ENCODE measurements at places on chromosomes 13 and 19.

- DNase-seq: no peak
Measured at GRCh38 chr19:42657556-42657955, 62.8 kb upstream of the CEACAM8 start.

DNA sequence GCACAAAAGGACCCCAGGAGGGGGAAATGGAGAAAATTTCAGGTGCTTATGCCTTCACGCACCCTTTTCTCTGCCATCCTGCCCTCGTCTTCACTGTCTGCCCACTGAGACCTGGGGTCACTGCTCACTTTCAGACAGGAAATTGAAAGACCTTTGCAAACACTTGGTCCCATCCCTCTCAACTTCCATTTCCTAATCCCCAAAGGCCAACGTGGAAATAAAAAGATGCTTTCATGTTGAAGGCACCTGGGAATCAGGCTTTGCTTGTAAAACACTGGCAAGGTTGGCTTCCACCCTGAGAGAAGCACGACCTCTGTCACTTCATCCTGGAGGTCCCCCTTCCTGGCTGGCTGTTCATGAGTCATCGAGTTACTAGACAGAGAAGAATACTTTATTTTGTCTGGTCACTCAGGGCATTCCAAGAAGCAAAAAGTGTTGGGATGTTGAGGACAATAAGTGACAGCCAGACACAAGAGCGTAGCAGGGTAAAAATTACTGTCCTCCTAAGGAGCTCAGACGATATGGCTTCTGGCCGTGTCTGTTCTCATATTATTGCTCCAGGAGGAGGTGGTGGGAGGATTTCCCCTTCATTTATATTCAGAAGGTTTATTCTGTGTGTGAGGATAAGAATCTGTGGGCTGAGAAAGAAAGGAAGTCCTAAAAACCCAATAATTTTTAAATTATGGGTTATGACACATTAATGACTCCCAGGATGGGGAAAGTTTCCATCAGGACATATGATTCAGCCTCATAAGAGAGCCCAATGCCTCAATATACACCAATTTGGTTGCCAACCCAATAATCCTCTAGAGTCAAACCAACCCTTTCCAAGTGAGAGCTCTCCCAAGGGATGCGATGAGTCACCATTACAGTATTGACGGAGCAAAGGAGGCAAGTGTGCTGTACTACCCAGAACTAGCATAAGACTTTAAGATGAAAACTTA lies 409.0 kb downstream of the COG6 start:
- DNase-seq: no peak

GRCh38 chr19:31560086-31561060 lies 211.1 kb upstream of the TSHZ3 start:
- no peak for DNase-seq

DNA sequence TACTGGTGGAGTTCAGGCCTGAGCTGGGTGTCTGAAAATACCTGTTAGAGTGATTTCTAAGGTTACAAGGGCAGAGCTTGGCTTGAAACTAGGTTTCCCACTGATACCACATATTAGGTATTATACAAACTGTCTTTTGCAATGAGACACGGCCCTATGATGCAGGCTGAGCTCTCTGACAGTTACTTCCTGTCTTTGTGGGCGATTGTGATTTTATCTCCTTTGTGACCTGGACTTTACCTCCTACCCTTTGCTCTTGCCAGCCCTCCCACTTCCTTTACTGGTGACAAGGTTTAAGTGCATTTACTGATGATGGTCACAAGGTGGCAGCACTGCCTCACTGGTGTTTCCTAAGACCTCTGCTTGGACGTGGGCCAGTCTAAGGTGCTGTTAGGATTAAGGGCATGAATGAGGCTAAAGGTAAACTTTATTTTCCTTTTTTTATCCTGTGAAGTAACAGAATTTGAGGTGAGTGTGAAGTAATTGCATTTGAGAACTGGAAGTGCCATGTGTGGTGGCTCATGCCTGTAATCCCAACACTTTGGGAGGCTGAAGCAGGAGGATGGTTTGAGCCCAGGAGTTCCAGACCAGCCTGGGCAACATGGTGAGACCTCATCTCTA lies 7.7 kb upstream of the CXCL17 start:
- peak; percentile 89 for DNase-seq

GRCh38 chr13:40776232-40776631 lies 5.2 kb upstream of the MRPS31 start:
- no peak for DNase-seq

GRCh38 chr13:42548731-42549551 lies 25.0 kb upstream of the TNFSF11 start:
- DNase-seq: no peak

GRCh38 chr19:39135701-39136100 lies 10.1 kb downstream of the PAK4 start:
- DNase-seq: no peak

GRCh38 chr19:29484876-29485275 lies 40.9 kb upstream of the VSTM2B start:
- DNase-seq: no peak

DNA sequence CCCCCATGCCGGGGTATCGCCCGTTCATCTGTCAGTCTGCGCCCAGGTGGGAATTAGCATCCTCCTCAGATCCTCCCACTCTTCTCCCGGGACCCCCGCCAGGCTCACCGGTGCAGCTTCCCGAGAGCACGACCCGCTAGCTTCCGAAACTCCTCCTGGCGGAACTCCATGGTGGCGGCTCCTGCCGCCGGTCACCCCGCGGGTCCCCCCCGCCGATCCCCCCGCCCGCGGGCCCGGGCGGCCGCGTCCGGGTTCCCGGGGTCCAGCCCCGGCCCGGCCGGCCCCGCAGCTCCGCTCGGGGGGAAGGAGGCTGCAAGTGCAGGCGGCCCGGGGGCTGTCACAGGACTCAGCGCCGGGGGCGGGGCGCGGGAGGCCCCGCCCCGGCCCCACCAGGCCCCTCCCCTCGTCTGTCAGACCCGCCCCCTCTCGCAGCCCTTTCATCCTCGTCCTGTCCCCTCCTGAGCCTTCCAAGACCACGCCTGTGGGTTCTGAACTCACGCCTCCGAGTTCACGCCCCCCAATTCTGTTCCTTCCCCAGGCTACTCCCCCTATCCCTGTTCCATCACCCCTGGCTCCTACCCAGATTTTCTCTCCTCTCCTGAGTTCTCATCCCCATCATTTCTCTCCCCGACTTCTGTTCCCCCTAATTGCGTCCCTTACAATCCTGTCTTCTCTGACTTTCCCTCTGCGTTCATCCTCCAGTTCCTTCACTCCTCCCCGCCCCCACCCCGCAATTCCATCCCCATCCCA lies at the start of gene SLC17A7:
Gene SLC17A7 (minus strand): TSS at position 318 of the 750 bp plus-strand sequence. CDS start 148 bp downstream, at position 170.
- no peak for DNase-seq

- no peak for DNase-seq
Measured at GRCh38 chr13:25717666-25718197, 334.1 kb downstream of the SHISA2 start.

GRCh38 chr19:30441011-30441410 lies 68.8 kb downstream of the ZNF536 start:
- DNase-seq: no peak

GRCh38 chr13:93235258-93236015 lies 8.8 kb downstream of the GPC6 start:
- no peak for DNase-seq

- no peak for DNase-seq
Measured at GRCh38 chr19:46631481-46631880, 4.5 kb downstream of the GNG8 start.

- peak; percentile 61 for DNase-seq
Measured at GRCh38 chr13:36998624-36999041, 507 bp downstream of the ALG5 start.

DNA sequence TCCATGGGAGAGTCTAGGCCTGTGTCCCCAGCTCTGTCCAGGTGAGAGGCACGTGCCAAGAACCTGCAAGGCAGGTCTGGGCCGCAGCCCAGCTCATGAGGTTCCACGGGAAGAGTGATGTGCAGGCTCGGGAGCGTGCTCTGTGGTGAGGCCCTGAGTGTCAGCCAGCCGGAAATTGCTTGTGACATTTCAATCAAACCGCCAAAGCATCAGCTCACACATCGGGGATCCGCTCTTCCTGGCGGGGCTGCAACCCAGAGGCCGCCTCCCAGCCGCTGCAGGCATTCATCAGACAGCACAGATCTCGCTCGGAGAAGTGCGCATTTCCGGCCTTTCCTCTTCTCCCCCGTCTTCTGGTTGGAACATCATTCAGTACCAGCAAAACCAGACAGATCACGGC lies 109.3 kb downstream of the KDM4B start:
- no peak for DNase-seq

GRCh38 chr13:40762849-40763248 lies 8.1 kb downstream of the MRPS31 start:
- no peak for DNase-seq

DNA sequence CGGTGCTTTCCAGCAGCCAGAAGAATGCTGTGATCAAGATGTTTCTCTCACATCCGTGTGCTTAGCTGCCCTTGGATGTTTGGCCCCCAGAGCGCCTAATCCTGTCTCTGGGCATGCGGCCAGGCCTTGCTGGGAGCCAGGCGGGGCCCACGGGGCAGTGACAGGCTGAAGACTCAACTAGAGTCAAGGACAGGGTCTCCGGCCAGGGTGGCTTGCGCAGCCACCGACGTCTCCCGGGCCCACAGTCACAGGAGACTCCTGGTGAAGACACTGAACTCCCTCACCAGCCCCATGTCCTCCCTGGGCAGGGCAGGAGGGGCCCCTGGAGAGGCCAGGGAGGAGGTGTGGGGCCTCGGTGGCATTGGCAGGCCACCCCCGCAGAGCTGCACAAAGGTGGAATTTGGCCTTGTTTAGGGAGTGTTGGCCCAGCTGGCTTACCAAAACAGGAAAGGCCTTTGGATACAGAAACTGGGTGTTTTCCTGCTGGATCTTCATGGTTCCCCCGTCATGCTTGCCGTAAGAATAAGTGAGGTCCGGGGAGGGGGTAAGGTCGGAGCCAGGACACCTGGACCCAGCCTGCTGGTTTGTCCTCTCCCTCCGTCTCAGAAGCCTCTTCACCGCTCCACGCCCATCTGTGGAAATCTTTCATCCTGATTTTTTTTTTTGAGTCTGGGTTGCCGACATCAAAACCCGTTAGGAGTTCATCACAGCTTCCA lies 10.0 kb upstream of the NDUFS7 start:
- peak; percentile 72 for DNase-seq

- no peak for DNase-seq
Measured at GRCh38 chr19:46967578-46968032, 52.0 kb upstream of the NPAS1 start.

GRCh38 chr13:64928696-64929499 lies 2301.2 kb downstream of the PCDH9 start:
- no peak for DNase-seq

- DNase-seq: no peak
Measured at GRCh38 chr19:47093841-47094240, 19.7 kb downstream of the ZC3H4 start.

DNA sequence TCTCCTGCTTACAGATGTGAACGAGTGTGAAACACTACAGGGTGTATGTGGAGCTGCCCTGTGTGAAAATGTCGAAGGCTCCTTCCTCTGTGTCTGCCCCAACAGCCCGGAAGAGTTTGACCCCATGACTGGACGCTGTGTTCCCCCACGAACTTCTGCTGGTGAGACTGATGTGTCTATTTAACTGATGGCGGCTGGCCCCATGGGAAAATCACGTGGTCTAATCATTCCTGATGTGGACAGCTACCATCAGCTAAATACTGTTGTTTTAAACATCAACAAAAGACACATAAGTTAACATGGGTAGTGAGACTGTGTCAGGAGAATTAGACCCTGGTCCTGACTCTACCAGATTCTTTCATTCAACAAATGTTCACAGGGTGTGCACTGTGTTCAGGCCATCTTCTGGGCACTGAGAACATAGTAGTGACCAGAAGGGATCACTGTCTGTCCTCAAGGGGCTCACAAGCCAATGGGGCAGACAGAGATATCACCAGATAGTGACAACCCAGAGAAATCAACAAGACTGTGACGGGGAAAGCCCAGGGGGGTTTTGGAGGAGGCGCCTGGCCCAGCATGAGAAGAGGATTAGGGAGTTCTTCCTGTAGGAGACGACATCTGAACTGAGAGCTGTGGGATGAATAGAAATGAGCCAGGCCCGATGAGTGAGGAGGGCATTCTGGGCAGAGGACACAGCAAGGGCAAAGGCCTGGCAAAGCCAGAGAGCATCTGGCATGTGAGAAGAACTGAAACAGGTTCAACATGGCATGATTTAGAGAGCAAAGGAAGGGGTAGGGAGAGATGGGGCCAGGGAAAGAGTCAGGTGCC lies 18.4 kb downstream of the LTBP4 start:
- no peak for DNase-seq

GRCh38 chr13:33730147-33730546 lies 87.8 kb upstream of the RFC3 start:
- DNase-seq: no peak

GRCh38 chr19:16875584-16876555 lies 12.9 kb upstream of the F2RL3 start:
- no peak for DNase-seq

- no peak for DNase-seq
Measured at GRCh38 chr19:3193256-3194105, 7.8 kb downstream of the NCLN start.

- DNase-seq: no peak
Measured at GRCh38 chr13:39786091-39786490, 130.6 kb downstream of the COG6 start.

GRCh38 chr19:5292822-5293611 lies 47.6 kb downstream of the PTPRS start:
- peak; percentile 89 for DNase-seq

DNA sequence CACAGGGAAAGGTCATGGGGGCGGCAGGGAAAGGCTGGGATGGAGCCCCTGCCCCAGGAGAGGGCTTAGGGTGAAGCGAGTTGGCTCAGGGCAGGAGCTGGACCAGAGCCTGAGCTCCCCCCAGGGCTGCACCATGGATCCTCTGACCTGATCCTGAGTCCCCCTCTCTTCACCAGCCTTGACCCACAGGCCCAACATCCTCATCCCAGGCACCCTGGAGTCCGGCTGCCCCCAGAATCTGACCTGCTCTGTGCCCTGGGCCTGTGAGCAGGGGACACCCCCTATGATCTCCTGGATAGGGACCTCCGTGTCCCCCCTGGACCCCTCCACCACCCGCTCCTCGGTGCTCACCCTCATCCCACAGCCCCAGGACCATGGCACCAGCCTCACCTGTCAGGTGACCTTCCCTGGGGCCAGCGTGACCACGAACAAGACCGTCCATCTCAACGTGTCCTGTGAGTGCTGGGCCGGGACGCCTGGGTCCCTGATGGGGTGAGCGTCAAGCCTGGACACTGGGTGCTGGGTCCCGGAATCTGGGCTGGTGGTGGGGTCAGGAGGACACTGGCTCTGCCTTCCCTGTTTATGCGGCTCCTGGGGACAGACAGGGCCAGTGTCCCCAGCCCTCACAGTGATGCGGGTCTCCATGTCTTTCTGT lies 842 bp downstream of the SIGLEC9 start:
- no peak for DNase-seq

GRCh38 chr19:49355909-49356353 lies 6.3 kb downstream of the TEAD2 start:
- no peak for DNase-seq
